Activated CD4-positive, alpha-beta T cell treated with anti-CD3 and anti-CD28 coated beads for 4 hours (primary cell): ENCODE measurements at places on chromosomes 5 and 9.

GRCh38 chr9:19385786-19386501 is 5.9 kb upstream of the RPS6 start:
- DNase-seq = no peak

- no peak for DNase-seq
Observed at GRCh38 chr5:132662004-132662401, 4.0 kb downstream of the IL13 start.

DNA sequence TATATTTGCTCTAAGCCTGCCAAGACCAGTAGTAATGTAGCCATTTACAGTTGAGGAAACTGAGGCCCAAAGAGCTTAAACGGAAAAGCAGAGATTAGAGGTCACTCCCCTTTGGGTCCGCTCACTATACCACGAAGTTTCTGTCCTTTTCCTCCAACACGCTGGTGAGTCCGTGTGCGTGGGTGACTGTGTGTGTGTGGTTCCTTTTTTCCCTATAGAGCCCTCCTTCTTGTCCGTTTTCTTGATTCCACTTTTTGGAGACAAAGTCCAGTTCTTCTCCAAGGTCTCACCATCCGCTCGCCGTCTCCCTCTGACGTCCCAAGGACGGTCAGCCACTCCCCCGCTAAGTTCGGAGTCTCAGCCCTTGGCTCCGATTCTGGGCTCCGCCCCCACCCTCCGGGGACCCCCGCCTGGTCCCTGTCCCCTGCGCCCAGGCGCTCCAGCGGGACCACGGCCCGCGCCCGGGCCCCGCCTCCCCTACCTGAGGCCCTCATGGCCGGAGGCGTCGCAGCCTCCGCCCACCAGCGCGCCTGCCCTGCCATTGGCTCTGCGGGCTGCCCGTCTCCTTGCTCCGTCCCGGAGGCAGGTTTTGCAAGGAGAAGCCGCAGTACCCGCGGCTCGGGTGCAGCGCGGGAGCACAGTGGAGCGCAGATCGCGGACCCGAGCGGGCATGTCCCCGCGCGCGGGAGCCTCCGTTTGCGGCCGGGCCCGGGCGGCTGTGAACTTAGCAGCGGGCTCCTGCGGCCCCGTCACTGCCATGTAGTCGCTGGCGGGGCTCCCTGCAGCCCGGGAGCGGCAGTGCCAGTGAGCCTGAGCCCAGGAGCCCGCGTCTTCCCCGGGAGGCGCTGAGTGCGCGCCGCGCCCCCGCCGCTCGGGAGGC is at the start of gene MAST4:
TSS of gene MAST4 (plus strand) at position 638 of the 880 bp plus-strand sequence. CDS start 263 bp downstream, outside the sequence.
- DNase-seq = peak; percentile 8

DNA sequence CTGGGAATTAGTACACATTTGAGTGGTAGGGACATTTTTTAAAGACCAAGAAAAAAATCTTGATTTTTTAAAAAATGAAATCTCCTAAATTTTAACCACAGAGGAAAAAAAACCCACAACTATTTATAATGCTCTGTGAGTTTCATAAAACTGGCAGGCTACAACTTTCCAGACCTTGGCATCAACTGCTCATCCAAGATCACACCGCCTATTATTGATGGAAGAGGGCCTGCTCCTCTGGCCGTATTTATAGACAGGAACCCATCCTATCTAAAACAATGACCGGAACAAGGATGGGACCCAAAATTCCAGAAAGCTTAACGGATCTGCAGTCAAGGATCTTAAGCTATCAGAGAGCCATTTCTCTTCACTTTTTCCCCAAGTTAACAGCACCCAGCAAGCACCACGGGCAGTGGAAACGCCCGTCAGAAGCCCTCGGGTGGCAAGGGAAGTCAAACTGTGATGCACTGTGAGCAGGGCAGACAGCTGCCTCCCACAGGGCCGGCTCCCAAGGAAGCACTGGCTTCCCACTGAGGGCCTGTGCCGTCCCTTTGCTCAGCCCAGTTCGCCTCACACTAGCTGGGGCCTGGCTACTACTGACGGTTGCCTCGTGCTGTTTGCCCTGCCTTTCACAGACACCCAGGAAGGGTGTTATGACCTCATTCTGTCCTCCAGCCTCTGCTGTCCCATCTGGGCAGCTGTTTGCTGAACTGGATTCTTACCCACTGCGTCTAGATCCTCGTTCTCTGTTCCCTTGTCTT is 62.8 kb downstream of the CDC14B start:
- DNase-seq = no peak

GRCh38 chr5:119255571-119256356 is 100.1 kb upstream of the TNFAIP8 start:
- no peak for DNase-seq

GRCh38 chr5:21895766-21896350 is 957.3 kb downstream of the CDH12 start:
- no peak for DNase-seq

DNA sequence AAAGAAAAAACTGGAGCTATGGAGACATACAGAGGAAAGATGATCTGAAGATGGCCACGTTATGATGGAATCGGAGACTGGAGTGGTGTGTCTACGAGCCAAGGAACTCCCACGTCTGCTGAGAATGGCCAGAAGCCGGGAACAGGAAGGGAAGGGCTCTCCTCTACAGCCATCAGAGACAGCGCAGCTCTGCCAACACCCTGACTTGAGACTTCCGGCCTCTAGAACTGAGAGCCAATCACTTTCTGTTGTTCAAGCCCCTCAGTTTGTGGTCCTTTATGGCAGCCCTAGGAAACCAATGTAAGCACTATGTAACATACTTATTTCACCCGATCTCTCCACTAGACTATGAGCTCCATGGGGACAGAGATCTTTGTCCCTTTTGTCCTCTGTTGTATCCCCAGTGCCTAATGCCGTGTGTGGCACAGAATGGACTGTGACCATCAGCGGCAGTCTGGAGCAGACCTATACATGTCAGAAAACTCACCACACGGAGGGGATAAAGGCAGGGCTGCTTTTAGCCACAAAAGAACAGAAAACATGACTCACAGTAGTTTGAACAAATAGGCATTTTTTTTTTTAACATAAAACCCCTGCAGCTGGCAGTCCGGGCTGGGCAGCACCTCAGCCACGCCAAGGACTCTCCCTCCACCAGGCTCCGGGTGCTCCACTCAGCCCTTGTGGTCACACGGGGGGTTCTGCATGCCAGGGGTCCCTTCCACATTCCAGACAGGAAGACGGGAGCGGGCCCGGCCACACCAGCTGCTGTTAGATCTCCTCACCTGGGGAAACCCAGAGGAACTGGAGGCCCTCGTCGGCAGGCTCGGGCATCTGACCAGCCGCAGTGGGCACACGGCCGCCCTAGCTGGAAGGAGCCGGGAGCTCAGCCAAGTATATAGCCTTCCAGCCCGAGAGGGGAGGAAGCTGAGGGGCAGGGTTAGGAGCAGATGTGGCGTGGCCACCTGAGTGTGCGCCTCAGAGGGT is 16.1 kb upstream of the MXD3 start:
- DNase-seq = no peak
